MCF 10A (cell line): ENCODE measurements at places on chromosomes 3 and 15.

GRCh38 chr15:80945605-80946004 lies 44.0 kb downstream of the MESD start:
- no peak for DNase-seq

GRCh38 chr3:14991818-14992612 lies 44.6 kb downstream of the NR2C2 start:
- no peak for DNase-seq

DNA sequence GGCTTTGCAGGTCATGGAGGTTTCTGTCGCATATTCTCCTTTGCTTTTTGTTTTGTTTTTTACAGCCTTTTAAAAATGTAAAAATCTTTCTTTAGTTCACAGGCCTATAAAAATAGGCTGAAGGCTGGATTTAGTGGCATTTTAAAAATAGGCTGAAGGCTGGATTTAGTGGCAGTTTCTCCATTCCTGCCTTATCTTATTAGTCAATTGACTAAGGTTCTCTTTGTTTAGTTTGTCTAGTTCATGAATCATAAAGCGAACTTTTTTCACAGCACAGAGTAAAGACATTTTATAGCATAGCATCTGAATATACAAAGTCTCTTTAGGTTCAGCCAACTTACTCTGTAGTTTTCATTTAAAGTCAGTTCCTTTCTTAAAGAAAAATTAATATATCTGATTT lies 31.4 kb downstream of the AP4E1 start:
- DNase-seq: no peak

GRCh38 chr15:84082739-84083138 lies 152.8 kb upstream of the GOLGA6L4 start:
- DNase-seq: no peak

DNA sequence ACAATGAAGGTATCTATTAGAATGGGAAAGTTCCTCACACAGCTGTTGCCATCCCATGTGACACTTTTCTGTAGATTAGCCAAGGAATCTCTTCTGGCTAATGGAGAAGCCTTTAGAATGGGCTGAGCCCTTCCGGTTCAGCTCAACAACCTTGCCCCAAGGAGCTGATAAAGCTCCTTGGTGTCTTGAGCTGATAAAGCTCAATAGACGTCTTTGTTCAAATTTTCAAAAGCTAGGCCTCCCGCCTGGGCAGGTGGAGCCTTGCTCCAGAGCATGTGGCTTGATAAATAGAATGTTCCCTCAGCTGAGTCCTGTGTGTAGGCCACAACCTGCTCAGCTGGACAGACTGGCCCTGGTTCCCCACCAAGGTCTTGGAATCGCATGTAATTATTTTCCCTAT lies 7.2 kb upstream of the BNIP2 start:
- no peak for DNase-seq

DNA sequence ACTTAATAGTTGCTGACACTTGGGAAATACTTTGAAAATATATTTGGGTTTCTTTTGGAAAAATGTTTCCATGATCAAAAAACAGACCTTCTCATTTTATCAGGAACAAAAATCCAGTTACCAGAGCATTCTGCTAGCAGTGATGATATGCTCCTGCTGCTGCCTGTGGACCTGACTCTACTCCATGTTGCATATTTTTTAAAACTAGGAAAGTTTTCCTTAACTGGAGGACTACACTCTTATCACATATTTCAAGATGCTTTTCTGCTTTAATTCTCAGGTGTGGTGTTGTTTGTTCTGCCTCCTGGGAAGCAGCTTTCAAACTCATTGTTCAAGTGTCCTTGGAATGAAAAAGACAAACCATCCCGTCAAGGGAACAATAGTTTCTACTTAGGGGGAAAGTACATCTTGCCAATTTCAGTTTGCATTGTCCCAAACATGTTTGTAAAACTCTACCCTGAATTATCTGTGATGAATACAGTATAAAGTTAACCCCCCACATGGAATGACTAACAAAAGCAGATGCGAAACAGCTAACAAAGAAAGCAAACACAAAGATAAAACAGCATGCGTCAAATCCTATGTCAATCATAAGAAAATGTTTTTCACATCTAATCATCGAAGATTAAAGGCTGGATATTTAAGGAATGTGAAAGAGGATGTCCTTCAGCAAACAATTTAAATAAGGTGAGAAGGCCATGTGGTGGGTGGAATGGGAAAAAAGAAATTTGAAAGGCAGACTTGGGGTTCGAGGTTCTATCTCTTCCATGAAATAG lies 40.1 kb upstream of the PSMD6 start:
- DNase-seq: no peak
